ENCODE measurements at places on chromosomes 2 and 18.

DNA sequence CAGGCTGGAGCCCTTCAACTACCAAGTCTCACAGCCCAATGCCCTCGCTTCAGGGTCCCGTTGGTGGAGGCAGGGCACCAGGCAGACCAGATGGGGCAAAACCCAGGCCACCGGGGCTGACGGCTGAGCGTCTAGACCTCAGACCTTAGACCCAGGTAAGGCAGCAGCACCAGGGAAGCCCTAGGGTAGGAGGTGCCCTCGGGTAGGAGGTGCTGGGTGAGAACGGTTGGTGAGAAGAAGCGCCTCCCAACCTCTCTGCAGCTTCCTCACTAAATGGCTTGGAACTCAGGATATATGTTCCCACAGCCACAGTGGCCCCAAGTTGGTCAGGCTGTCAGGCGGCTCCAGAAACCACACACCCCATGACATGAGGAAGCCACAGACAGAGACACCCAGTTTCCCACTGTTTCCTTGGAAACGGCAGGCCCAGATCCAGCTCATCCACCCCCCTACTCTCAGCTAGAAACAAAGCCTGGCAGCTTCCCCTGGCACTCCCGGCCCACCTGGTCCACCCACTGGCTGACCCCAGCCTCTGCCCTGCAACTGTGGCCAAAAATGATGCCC lies 13.1 kb upstream of the MLPH start:
- no peak for DNase-seq

DNA sequence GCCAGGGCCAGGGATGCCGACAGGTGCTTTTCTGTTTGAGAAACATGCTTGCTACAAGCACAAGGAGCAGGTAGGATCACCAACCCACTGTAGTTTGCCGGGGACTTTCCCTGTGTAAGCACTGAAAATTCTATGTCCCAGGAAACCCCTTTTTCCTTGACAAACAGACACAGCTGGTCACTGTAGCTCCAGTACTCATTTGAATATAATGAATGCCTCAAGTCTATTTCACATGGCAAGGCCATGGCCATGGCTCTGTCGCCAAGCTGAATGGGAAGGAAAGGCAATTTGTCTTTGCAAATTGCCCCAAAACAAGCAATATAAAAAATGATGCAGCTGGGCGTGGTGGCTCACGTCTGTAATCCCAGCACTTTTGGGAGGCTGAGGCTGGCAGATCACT lies 49.6 kb upstream of the IGFBP2 start:
- no peak for DNase-seq

DNA sequence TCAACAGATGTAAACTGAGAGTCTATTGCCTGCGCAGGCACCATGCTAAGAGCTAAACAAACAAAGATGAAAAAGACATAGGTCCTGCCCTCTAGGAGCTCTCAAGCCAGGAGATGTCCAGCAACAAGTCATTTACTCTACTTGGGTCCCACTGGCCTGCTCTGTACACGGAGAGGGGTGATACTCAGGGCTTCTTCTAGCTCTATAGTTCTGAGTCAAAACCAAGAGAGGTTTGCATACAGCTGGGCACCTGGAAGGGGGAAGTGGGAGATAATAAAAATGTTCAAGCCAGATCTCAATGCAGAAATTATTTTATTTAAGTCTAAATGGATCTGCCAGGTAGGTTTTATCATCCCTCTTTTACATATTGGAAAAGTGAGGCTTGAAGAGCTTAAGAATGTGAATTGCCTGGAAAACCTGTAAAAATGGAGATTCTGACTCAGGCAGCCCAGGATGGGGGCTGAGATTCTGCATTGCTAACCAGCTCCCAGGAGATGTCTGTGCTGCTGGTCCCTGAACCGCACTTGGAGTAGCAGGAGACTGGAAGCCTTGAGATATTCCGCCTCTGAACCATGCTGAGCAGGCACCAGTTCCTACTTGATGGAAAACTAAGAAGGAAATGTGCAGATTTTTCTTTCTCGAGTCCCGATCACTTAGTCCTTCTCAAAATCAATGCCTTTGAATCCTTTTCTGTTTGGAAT lies 201.1 kb downstream of the PRKCE start:
- no peak for DNase-seq

GRCh38 chr2:176002688-176003210 lies 682 bp upstream of the LNPK start:
- no peak for DNase-seq

GRCh38 chr2:205014201-205014600 lies 468.9 kb downstream of the PARD3B start:
- no peak for DNase-seq

Data from NCI-H446 treated with DMSO at 0.1 percent for 48 hours (cell line).